Activated naive CD4-positive, alpha-beta T cell (primary cell): ENCODE measurements at places on chromosomes 3 and 15.
A peak's percentile ranks its signal among the peaks of the same experiment; 100 is the strongest.

- no peak for DNase-seq
Measured at GRCh38 chr3:58205981-58206380, 4.8 kb downstream of the DNASE1L3 start.

- no peak for DNase-seq
Measured at GRCh38 chr3:179026636-179027035, 45.0 kb downstream of the ZMAT3 start.

- DNase-seq, result no peak
Measured at GRCh38 chr3:6542795-6543194, 318.1 kb upstream of the GRM7 start.

GRCh38 chr3:183288117-183288516 lies 35.1 kb downstream of the B3GNT5 start:
- no peak for DNase-seq

DNA sequence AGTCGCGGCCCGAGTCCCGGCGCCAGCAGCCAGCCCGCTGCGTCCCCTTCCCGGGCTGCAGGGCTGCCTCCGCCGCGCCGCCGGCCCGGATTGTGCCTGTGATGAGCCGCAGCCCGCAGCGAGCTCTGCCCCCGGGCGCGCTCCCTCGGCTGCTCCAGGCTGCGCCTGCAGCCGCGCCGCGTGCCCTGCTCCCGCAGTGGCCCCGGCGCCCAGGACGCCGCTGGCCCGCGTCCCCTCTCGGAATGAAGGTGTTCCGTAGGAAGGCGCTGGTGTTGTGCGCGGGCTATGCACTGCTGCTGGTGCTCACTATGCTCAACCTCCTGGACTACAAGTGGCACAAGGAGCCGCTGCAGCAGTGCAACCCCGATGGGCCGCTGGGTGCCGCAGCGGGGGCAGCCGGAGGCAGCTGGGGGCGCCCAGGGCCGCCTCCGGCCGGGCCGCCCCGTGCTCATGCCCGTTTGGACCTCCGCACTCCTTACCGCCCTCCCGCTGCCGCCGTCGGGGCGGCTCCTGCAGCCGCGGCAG lies 1.2 kb downstream of the CHST2 start:
- peak; percentile 22 for DNase-seq
